ENCODE measurements at places on chromosomes 6 and 20.

DNA sequence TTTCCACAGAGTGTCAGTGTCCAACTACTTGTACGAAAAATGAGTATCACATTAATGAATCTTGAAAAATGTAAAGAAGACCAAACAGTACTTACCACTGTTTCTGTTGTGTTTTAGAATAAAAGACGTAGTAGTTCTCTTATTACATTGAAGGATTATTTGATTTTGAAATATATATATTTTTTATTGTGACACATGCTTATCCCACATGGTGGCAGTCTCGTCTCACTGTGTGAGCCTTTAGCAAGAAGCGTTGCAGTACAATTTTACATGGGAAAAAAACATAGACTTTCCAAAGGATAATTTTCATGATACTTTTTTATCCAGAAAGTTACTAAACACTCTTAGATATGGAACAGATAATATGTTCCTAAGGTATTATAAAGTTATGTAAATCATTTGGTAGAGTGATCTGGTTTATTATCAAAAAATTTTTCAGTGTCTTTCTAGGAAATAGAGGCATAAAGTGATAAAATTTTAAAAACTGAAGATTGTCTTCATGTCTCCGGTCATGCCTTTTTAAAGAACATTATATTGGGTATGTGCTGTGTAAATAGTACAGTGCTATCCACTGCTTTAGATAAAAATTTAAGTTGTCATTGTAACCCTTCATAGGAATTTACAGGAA lies 117.5 kb upstream of the SAMD5 start:
- DNase-seq, result peak; percentile 32

DNA sequence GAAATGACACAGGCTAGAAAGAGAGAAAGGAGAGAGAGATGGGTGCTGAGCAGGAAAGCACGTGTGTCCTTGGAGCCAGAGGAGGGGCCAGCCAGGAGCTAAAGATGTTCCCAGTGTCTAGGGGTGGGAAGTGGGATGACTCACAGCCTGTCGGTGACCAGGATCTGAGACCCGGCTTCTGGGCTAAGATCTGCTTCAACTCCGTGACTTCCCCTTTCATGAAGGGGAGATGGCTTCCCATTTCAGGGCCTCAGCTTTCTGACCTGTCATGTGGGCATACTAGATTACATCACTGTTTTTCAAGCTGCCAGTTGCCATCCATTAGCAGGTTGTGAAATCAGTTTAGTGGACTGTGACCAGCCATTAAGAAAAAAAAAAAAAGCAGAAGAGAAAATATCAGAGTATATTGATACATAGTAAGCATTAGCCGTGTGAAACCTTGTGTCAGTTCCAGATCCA lies 5.4 kb downstream of the TGM3 start:
- peak; percentile 97 for DNase-seq

GRCh38 chr6:144647971-144648651 lies 363.0 kb downstream of the UTRN start:
- DNase-seq, result peak; percentile 33

DNA sequence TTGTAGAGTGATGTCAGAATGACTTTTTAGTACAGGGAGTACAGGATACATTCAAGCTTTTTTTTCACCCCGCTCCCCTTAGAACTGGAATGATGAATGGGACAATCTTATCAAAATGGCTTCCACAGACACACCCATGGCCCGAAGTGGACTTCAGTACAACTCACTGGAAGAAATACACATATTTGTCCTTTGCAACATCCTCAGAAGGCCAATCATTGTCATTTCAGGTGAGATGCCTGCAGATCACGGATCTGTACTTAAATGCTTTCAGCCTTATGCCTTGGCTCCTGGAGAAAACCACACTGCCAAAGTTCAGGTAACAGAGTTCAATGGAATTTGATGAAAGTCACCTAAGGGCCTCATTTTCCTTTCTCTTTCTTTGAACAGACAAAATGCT lies 8.5 kb downstream of the TNFAIP3 start:
- no peak for DNase-seq

GRCh38 chr6:166308033-166308768 lies at the start of gene PRR18:
TSS of gene PRR18 (minus strand) at chr6:166308392. CDS start at chr6:166308142, 250 bp downstream.
- no peak for DNase-seq

GRCh38 chr6:43125119-43125518 lies 46.0 kb upstream of the SRF start:
- no peak for DNase-seq

DNA sequence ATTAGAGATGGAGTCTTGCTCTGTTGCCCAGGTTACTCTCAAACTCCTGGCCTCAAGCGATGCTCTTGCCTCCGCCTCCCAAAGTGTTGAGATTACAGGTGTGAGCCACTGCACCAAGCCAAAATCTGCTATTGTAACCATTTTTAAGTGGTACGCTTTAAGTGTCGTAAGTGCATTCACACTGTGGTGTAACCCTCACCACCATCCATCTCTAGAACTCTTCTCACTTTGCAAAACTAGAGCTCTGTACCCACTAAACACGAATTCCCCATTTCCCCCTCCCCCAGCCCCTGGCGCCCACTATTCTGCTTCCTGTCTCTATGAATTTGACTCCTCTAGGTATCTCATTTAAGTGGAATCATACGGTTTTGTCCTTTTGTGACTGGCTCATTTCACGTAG lies 2.8 kb upstream of the FAM83C start:
- DNase-seq, result no peak

Measured in OCI-M1 (cell line).